Muscle of arm (tissue), 14 donors: ENCODE measurements at places on chromosomes 4 and X.

DNA sequence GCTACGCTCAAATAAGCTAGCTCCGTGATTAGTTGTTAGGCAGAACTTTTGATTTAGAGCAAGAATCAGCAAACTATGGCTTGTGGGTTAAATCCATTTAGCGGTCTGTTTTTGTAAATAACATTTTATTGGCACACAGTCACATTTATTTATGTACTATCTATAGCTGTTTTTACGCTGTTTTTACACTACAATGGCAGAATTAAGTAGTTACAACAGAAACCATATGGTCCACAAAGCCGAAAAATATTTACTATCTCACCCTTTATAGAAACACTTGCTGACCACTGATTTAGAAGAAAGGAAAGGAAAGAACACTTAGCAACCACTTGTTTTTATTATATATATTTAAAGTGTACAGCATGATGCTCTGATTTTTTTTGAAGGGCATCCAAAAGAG lies 41.1 kb downstream of the THOC2 start:
- DNase-seq, result no peak

GRCh38 chrX:154990496-154990895 lies 32.0 kb downstream of the F8 start:
- DNase-seq, result no peak

DNA sequence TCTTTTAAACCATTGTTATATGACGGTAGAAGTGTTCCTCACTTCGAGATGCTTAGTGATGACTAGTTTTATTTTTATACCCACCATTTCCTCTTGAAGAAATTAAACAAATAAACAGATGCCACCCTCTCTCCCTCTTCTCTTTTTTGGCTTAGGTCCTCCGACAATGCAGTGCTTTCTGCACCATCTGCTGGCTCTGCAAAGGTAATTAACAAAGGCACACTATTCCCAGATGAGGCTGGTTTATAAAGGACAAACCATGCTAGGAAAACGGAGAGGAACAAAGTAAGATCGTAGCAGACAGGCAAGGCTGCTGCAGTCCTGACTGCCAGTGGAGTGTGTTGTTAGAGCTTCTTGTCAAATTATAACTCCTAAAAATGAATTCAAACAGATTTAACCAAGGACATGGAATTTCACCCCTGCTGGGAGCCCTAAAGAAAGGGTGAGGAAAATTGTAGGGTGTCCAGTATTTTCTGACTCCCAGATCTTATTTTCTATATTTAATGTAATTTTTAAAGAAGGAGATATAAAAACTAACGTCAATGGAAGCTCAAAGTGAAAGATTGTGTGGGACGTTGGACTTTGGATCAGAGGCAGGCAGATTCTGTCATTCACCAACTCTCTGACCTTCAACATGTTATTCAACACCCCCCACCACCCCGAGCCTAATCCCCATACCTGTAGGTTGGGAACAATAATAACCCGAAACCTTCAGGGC lies 142.1 kb downstream of the CPEB2 start:
- no peak for DNase-seq

- DNase-seq, result no peak
Measured at GRCh38 chr4:140213116-140213515, 59.1 kb upstream of the MAML3 start.

DNA sequence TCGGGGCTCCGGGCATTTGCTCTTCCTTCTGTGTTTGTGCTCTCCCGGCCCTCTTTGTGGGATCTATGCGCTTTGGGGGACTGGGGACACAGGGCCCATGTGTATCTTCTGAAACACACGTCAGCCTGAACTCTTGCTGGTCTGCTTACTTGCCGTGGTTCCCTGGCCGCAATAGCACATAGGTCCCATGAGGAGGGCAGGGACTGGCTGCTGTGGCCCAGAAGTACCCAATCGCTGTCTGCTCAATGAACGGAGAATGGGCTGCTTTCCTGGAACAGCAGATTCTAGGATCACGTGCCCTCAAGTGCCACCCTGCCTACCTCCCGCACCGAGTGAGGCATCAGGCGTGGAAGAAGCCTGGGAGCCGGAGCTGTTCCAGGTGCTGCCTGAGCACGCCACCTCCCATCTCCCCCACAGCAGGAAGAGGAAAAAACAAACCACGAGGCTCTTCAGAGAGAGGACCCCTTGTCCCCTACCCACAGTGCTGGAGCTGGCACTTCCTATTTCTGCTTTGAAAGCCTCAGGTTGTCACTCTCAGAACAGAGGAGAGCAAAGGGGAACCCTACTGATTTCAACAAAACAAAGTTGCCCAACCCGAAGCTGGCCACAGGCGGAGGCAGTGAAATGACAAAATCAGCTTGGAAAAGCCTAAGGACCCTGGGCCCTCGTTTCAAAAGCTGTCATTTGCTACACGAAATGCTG lies 3.8 kb downstream of the G6PD start:
- no peak for DNase-seq

- peak; percentile 74 for DNase-seq
Measured at GRCh38 chrX:42242004-42242403, 318.6 kb upstream of the CASK start.

GRCh38 chrX:118734909-118735308 lies 7.5 kb downstream of the IL13RA1 start:
- no peak for DNase-seq

GRCh38 chr4:53647547-53647946 lies 56.3 kb upstream of the LNX1 start:
- no peak for DNase-seq

DNA sequence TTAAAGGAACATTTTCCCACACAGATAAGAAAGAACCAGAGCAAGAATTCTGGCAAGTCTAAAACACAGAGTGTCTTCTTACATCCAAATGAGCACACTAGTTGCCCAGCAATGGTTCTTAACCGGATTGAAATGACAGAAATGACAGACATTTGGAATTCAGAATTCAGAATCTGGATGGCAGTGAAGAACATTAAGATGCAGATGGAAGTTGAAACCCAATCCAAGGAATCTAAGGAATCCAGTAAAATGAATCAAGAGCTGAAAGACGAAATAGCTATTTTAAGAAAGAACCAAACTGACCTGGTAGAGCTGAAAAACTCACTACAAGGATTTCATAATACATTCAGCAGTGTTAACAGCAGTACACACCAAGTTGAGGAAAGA lies 21.5 kb downstream of the ANAPC10 start:
- no peak for DNase-seq
